Bronchus fibroblast of lung (primary cell): ENCODE measurements at places on chromosomes 5 and 9. TPM values are rescaled to one million over a fixed set of nuclear protein-coding genes. Genes with fewer than 3 reads are reported as not detected.

ADAMTS13 gene
- total RNA-seq = 0.89 and 1.2 TPM in 2 replicates

IDNK gene
- 3.0 and 6.8 TPM in 2 replicates for total RNA-seq

TNFSF8 gene
- not detected in 2 replicates for total RNA-seq

TTLL11 gene
- total RNA-seq = 3.7 TPM in 2 replicates

NUP214 gene
- total RNA-seq = 19.3 and 21.1 TPM in 2 replicates

PTPN3 gene
- total RNA-seq = 1.3 and 1.6 TPM in 2 replicates

CARD9 gene
- 1.9 and 2.4 TPM in 2 replicates for total RNA-seq

ABCA1 gene
- 1.5 and 1.8 TPM in 2 replicates for total RNA-seq
